NCI-H1092 treated with DMSO at 0.1 percent for 48 hours (cell line): ENCODE measurements at places on chromosomes 13 and 19.

DNA sequence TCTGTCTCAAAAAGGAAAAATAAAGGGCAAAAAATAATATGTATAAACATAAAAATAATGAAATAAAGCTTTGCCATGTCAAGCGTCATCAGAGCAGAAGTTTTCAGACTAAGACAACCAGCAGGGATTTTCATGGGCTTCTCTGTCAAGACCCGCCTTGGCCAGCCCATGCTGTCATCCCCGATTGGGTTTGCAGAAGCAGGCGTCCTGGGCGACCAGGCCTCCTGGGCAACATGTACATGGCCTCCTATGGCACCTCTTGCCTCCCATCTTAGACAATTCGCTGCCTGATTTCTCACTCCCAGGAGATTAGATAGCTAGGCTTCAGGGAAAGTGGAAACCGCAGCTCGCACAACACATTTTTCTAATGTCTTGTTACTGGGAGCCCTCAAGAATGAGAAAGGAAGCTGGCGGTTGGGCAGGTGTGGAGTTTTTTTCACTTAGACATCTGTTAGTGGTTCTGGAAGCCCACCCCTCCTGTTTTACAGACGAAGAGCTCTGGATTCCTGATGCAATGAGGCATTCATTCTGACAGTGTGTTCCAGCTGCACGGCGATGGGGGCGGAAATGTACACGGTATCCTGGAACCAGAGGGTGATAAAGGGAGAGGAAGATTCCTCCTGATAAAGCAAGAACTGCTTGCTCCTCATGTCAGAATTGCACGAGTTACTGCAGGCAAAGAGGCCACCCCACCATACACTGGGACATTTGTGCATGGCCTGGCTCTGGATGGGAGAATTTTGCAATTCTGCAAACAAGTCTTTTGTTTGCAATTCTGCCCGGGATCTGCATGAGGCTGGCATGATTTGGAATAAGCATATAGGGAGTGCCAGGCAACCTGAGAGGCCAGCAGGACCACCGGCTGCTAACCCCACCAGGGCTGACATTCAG is 47.4 kb upstream of the KATNAL1 start:
- DNase-seq = no peak

DNA sequence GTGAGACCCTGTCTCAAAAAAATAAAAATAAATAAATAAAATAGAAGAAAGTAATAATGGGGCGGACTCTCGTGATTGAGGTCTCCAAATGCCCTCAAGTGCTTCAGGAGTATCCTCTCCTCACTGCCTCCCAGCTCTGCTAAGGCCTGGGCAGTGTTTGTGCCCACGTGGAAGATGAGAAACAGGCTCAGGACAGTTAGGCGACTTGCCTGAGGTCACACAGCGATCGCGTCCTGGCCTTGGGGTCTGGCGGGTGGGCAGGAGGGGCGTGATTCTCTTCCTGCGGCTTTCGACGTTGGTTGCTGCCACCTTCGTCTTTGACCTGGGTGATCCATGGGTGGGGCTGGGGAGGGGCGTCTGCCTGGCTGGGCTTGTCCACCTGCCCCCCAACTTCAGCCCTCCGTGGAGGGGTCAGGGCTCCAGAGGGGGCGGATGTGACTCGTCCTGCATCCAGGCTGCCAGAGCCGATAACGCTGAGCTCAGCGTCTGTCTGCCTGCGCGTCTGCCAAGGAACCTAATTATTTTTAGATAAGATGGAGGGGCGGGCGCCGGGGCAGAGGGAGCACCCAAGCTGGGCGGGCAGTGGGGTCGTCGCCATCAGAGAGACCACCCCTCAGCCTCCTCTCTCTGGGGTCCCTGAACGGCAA is 56.9 kb downstream of the NFIC start:
- DNase-seq = no peak

- no peak for DNase-seq
Observed at GRCh38 chr19:43300876-43301765, 31.8 kb upstream of the PSG9 start.

DNA sequence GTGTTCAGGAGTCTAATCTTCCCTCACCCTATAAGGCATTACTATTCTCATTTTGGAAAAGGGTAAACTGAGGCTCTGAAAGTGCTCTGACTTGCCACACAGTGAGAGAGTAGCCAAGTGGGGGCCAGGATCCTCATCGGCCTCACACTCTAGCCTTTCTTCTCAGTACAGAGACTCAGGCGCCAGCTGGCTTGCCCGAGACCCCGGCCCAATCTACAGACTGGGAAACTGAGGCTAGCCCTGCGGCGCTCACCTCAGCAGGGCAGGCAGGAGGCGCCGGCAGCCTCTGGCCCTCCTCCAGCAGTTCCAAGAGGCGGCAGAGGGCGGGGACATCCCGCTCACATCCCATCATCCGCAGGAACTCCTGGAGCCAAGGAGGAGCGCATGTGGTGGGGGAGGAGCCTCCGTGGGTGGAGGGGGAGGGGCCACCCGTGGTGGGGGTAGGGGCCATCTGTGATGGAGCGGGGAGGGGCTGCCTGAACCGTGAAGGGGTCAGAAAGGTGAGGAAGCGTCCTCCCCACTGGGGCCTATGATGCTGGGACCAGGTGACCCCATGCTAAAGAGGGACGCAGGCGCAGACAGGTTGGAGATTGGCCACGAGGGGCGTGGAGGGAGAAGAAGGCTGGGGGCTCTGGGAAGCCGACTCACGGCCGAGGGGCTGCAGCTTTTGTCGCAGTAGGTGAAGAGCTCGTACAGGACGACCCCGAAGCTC is 8.7 kb upstream of the INSL3 start:
- peak; percentile 39 for DNase-seq

DNA sequence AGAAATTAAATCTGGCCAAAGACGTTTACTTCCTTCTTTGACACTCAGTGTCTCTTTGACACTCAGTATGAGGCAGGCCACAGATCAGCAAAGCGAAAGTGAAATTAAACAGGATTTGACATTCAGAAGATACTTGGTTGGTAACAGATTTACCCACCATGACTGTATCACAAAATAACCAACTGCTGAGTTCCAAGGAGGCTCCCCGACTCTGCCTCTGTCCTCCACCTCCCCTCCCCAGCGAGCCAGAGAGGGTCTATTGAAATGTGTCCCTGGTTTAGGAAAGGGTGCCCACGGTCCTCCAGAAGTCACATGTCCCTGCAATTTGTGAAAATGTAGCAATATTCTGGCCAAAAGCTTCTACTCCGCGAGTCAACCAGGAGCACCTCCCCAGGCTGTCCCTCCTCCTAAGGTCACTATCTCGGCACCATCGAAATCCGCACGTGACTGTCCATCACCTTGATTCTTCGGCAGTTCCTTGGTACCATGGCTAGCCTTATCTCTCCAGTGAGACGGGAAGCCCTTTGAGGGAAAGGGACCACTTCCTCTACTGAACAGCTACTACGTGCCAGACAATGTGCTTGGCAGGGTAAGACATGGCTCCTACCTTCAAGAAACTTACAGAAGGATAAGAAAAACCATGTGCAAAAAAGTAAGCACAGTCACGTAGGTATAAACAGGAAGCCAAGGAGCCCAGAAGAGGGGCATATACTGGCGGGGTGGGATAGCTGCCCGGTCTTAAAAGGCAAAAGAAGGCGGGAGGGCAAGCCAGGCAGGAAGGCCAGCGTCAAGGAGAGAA is 1.5 kb downstream of the N4BP2L1 start:
- no peak for DNase-seq

DNA sequence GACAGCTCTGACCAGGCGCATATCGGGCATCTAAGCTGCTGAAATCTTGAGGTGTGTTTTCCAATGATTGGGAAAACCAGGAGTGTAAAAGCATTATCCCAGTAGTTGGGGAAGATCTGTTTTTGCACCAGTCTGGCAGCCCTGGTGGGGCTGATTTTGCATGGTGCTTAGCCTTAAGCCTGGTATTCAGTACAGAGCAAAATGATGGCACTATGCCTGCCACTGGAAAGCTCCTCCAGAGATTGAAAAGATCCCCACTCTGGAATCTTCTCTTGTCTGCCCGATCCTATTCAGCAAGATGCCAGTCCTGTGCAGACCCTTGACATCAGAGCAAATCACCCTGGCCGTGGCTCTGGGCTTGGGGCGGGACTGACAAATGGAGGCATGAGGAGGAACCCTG is 44.7 kb upstream of the SIAH3 start:
- no peak for DNase-seq

- no peak for DNase-seq
Observed at GRCh38 chr13:47934371-47934770, 66.7 kb downstream of the SUCLA2 start.

DNA sequence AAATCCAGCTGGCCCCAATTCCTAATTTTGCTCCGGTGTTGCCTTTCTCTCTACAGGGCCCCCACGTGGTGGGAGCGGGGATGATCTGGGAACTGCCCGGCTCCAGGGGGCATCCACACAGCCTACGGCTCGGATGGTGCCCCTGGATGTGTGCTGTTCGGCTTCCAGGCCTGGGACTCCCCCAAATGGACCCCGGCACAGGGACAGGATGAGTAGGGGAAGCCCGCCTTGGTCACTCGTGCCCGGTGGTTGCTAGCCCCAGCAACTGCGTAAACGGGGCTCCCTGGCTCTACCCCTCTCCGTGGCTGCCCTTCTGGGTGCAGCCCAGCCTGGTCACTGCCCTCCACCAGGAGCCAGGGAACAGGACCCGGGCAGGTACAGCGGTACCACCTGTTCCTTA is 111.5 kb downstream of the TEX26 start:
- DNase-seq = no peak

DNA sequence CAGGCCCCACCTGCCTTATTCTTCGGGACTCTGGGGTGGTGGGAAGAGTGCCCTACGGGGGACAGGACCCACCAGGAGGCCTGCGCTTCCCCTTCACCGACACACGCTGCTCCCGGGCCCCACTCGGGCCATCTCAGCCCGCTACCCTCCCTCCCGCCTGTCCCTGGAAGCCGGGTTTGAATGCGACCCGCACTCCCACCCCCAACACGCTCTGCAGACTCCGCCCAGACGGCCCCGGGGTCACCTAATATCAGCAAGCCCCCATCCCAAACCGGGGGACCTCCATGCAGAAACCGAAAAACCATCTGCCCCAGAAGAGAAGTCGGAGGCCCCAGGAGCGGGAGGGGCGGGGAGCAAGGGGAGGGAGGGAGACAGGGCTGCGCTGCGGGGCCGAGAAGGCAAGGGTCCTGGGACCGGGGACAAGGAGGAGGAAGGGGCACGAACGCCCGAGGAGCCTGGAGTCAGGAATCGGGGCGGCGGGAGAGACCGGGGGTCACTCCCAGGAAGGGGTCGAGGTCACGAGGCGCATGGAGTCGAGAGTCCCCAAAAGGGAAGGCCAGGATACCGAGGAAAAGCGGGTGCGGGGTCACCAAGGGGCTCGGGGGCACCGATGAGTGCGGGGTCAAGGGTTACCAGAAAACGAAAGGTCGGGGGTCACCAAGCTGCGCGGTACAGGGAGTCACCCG is 766 bp downstream of the SBNO2 start:
- DNase-seq = no peak

GRCh38 chr19:10805758-10806247 is 30.2 kb downstream of the TMED1 start:
- no peak for DNase-seq

GRCh38 chr13:33167491-33167890 is 118.1 kb downstream of the STARD13 start:
- DNase-seq = no peak
